Neural progenitor cell (in vitro differentiated cells): ENCODE measurements at places on chromosomes 2 and 18. TPM values are rescaled to one million over a fixed set of nuclear protein-coding genes. Genes with fewer than 3 reads are reported as not detected.

DNA sequence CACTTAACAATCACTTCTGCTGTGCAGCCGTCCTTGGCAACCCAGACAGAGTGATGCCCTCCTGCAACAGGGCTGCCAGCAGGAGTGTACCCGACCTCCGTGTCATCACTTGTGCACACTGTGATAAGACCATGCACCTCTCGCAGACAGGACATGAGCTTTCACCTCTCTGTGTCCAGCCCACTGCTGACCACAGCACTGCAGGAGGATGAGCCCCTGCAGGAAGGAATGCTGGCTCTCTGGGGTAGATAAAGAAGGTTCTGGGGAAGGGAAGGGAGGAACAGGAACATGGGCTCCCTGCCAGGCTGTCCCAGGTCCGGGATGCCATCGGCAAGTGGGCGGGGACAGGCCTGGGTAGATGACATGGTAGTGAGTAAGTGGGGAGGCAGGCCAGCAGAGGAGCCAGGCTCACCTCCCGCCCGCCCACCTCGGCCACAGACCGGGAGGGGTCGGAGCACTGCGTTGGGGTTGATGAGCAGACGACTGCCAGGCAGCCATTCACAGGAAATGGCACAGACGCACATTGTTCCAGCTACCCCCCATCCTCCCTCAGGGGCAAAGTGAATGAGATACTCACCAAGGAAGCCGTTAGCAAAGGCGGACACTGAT, 18.6 kb upstream of the COL6A3 start:
- H3K36me3 ChIP-seq = no peaks in the 10 kb centered on the region
- DNase-seq = no peak
- no peaks in the 10 kb centered on the region for H3K27me3 ChIP-seq
- no peaks in the 10 kb centered on the region for H3K4me1 ChIP-seq

DNA sequence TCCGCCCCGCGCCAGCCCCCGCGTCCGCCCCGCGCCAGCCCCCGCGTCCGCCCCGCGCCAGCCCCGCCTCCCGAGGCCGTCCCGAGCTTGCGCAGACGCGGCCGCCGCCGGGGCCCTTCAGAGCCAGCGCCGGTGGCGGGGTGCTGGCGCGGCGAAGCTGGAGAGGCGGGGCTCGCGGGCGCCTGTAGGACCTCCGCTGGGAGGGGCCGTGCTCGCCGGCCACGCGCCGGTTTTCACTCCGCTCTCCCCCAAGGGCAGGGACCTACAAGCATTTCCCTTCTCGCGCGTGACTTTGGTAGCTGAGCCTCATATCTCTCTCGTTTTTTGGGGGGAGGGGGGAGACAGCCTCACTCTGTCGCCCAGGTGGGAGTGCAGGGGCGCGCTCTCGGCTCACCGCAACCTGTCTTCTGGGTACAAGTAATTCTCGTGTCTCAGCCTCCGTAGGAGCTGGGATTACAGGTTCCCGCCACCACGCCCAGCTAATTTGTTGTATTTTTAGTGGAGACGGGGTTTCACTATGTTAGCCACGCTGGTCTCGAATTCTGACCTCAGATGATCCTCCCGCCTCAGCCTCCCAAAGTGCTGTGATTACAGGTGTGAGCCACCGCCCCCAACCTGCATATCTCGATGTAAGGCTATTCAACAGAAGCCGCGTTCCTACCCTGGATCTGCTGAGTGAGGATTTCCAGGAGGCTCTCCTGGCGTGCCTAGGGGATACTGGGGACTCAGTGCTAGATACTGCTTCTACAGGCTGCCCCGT, at the start of gene ZNF514:
ZNF514 (minus strand) TSS at position 159 of the 760 bp plus-strand sequence. CDS start 6,595 bp downstream, outside the sequence.
- peak within 1 kb of the TSS; percentile 71 for H3K4me3 ChIP-seq
- peaks cover 16% of the 10 kb centered on the region for H3K27me3 ChIP-seq
- H3K4me1 ChIP-seq = peaks cover 7% of the 10 kb centered on the region
- no peak within 1 kb of the TSS for H3K27ac ChIP-seq

- no peaks in the 10 kb centered on the region for H3K27me3 ChIP-seq
- H3K4me1 ChIP-seq = no peaks in the 10 kb centered on the region
- no peak for DNase-seq
Measured at GRCh38 chr2:53064154-53064553, 703.5 kb upstream of the CHAC2 start.

GRCh38 chr18:79949697-79950487, 1.6 kb downstream of the SLC66A2 start:
- no peak overlapping the region for H3K27ac ChIP-seq
- peaks cover 59% of the 10 kb centered on the region for H3K27me3 ChIP-seq
- no peaks in the 10 kb centered on the region for H3K36me3 ChIP-seq
- DNase-seq = no peak
- peaks cover 15% of the 10 kb centered on the region for H3K4me1 ChIP-seq

- H3K4me1 ChIP-seq = peaks cover 8% of the 10 kb centered on the region
- no peaks in the 10 kb centered on the region for H3K27me3 ChIP-seq
- H3K4me3 ChIP-seq = no peak overlapping the region
Measured at GRCh38 chr18:3691705-3692104, 241.7 kb downstream of the TGIF1 start.

DNA sequence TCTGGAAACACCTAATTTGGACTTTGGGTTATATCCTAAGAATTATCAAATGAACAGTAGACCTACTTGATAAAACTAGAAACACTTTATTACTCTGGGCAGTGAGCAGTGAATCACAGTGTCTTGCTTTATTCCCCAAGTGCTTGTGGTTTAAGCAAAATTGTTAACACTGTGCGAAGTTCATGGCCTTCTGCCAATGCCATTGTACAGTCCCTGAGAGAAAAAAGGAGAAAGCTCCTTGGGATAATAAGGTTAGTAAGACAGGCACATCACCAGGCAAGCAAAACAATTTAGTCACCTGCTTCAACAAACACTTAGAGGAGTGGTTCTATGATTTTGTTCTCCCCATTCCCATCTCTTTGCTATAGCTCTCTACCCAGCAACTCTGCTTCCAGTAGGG, 39.8 kb downstream of the ADCYAP1 start:
- no peak overlapping the region for H3K4me3 ChIP-seq
- H3K4me1 ChIP-seq = no peaks in the 10 kb centered on the region
- no peak for DNase-seq
- no peaks in the 10 kb centered on the region for H3K27me3 ChIP-seq
- no peak overlapping the region for H3K27ac ChIP-seq

- no peak overlapping the region for H3K4me3 ChIP-seq
- H3K36me3 ChIP-seq = no peaks in the 10 kb centered on the region
- no peak overlapping the region for H3K27ac ChIP-seq
- DNase-seq = no peak
- H3K4me1 ChIP-seq = no peaks in the 10 kb centered on the region
Measured at GRCh38 chr2:43478412-43479086, 117.3 kb downstream of the THADA start.

CAVIN2 gene
- not detected in 2 replicates for total RNA-seq

BCL11A gene
- total RNA-seq = 0.67 and 1.0 TPM in 2 replicates

PLGLB2 gene
- total RNA-seq = 0.52 and 2.3 TPM in 2 replicates

STAT4 gene
- total RNA-seq = 0.32 and 0.62 TPM in 2 replicates

DSG1 gene
- total RNA-seq = not detected in 2 replicates

LCT gene
- total RNA-seq = 0.03 TPM in 1 of 2 replicates, not detected in the other

SPP2 gene
- total RNA-seq = not detected in 2 replicates
